Femur (tissue), 1 donor: ENCODE measurements at places on chromosomes 16 and 17.
A peak's percentile ranks its signal among the peaks of the same experiment; 100 is the strongest.

DNA sequence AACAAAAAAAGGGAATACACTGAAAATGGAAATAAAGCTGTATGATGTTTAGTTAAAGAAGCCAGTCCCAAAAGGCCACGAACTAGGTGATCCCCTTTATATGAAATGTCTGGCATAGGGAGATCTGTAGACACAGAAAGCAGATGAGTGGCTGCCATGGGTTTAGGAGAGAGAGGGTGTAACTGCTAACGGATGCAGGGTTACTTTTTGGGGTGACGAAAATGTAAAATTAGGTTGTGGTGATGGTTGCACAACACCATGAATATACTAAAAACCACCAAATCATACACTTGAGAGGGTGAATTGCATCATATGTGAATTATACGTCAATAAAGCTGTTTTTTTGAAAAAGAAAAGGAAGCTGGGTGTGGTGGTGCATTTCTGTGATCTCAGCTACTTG, 99.6 kb downstream of the ADCY9 start:
- DNase-seq = no peak

DNA sequence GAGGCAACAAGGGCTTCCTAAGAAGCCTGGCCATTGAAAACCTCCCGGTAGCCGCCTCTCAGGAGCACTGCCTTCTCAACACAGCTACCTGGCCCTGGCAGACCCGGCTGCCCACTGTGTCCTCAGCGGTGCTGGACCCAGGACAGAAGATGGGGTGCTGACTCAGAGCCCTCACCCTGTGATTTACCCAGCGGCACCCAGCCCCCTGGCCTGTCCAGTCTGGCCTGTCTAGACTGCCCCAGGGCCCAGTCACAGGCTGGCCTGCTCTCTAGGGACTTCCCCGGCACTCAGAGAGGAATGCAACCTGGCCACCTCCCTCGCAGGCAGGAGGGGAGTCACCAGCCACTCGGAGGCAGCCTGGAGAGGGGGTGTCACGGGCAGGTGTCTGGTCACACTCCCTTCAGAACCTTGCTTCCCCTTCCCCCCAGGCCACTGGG, 20.1 kb downstream of the PIEZO1 start:
- no peak for DNase-seq

- no peak for DNase-seq
Observed at GRCh38 chr16:82300374-82300951, 130.4 kb upstream of the MPHOSPH6 start.

DNA sequence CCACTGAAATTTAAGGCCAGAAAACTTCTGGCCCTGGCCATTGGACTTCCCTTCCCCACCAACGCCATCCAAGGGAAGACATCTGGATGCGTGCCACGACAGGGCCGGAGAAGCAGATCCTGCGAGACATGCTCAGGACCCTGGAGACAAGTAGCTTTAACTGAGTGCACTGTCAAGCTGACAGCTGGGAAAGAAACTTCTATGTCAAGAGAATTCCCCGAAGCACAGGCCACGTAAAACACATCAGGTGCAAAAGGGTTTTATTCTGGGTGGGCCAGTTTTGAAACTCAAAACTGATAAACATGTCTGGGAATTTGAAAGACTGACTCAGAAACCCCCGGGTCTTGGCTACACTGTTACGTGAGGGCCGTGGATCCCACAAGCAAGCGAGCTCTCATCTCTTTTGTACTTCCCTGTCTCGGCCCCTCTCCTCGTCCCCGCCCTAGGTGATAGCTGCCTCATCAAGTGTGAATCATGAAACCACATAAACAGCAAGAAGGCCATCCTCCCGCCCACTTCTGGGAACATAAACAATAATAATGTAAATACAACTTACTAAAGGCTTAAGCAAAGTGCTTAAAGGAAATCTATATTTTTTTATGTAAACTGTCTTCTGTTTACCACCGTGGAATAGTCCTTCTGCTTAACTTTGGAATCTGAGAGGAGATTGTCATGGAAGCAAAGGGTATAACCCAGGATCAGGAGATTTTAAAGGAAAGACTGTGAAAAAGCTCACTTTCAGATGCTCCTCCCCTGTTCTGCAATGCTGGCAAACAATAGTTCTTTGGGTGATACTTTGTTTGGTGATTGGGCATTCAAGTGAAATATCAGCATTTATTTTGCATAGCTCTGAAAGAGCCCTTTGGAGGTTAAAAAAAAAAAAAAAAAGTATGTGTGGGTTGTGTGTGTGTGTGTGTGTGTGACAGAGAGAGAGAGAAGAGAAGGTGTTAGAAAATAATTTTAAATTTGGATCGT, 406.0 kb upstream of the MAF start:
- peak; percentile 65 for DNase-seq

GRCh38 chr17:49454050-49454449, 39.4 kb upstream of the PHB1 start:
- DNase-seq = peak; percentile 46

DNA sequence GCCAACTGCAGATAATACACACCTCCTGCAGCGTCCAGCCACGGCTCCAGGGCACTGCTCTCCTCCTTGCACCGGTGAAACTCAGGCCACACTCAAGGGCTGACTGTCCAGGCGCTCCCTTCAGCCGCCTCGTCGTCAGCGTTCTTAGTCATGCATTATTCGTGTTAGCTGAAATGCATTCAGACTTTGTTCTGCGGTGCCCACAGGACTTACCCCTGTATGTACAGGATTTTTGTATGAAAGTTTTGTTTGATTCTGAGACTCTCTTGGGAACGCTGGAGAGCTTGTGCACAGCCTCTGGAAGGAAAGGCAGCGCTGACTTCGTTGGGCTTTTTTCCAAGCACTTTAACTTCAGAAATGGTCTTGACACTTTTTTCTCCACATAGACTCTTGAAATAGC, 22.1 kb downstream of the CIBAR2 start:
- DNase-seq = no peak
